ENCODE measurements at places on chromosomes 1 and 21.

- no peak for DNase-seq
Measured at GRCh38 chr1:32798679-32799416, 18.3 kb downstream of the YARS1 start.

- no peak for DNase-seq
Measured at GRCh38 chr1:119079881-119080280, 60.6 kb downstream of the WARS2 start.

GRCh38 chr1:107879346-107879745 lies 85.6 kb downstream of the VAV3 start:
- DNase-seq, result no peak

DNA sequence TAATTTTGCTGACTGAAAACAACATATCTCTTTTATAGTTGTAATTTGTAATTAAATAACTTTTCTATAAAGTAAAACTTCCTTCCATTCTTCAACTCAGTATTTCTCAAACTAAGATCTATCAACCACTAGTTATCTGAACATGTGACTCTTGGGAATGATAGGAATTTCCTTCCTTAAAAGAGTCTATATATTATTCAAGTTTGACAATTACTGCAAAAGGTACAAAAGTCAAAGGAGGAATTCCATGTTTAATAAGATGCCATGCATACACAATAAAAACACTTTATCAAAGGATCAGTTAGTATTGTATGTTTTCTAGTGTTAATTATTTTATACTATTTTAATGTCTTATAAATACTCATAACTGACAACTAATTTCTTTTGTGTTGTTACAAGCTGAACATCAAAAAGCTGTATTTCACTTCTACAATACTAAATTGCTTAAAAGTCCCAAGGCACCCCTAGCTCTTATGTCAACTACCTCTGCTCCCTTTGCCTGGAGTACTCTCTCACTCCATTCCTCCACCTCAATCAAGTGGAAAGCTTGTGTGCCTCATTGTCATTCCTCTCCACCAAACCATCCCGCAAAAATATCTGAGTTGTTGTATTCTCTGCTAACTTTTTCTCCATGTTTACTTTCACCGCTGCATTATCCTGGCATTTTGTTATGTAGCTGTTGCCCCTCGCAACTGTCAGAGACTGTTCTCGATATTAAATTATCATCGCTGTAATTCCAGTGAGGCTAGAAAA lies 67.9 kb downstream of the SLC44A5 start:
- no peak for DNase-seq

- DNase-seq, result peak; percentile 74
Measured at GRCh38 chr1:154760469-154760933, 109.6 kb downstream of the KCNN3 start.

GRCh38 chr1:172211221-172211620 lies 209.3 kb upstream of the C1orf105 start:
- no peak for DNase-seq

GRCh38 chr21:42959728-42960127 lies 14.6 kb upstream of the PKNOX1 start:
- no peak for DNase-seq

DNA sequence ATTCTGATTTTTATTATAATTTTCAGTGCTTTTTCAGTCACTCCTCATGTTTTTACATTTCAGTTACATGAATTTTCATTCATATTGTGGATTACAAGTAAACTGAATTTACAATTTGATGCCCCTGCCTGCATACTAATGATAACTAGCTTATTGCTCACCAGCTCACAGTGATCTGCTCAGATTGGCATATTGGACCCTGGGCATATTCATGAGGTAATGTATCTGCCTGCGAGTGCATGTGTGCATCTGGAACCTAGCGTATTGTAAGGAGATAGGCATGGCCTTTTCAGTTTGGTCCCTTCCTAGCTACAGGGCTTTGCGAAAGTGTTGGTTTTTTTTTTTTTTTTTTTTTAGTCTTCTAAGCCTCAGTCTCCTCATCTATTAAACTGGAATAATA lies 213.7 kb downstream of the SDCCAG8 start:
- no peak for DNase-seq

DNA sequence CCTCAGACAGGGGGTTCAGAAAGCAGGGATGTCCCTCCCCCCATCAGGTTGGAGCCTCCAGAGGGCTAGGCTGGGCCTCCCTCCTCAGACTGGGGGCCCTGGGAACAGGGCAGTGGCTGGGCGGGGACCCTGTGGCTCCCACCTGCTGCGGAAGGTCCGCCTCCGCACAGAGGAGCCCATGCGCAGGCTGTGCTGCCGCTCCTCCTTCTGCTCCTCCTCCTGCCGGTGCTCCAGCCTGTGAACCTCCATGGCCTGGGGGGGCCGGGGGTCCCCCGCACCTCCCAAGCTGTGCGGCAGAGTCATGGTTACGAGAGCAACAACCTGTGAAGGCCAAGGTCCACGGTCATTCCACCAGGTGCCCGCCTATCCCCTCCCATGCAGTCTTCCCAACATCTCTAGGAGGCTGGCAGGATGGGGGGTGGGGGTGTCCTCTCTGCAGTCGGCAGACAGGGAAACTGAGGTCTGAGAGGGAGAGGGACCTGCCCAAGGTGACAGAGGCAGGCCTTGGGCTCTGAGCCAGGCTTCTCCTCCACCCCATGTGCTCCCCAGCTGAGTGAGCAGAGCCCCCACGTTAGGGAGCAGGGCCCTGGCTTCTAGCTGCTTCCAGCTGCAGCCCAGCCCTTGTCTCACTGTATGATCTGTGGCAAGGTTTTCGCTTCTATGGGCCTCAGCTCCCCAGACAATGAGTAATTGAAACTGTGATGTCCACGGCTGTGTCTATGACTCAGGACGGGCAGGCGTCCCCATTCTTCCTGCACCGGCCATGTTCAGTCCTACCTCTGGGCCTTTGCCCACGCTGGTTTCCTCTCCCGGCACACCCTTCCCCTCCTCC lies 3.4 kb downstream of the MYOM3 start:
- no peak for DNase-seq

- no peak for DNase-seq
Measured at GRCh38 chr1:180620581-180620980, 11.2 kb upstream of the XPR1 start.

- no peak for DNase-seq
Measured at GRCh38 chr1:15757016-15757543, 1.5 kb upstream of the FBLIM1 start.

GRCh38 chr21:20943561-20943997 lies 54.6 kb upstream of the NCAM2 start:
- no peak for DNase-seq

DNA sequence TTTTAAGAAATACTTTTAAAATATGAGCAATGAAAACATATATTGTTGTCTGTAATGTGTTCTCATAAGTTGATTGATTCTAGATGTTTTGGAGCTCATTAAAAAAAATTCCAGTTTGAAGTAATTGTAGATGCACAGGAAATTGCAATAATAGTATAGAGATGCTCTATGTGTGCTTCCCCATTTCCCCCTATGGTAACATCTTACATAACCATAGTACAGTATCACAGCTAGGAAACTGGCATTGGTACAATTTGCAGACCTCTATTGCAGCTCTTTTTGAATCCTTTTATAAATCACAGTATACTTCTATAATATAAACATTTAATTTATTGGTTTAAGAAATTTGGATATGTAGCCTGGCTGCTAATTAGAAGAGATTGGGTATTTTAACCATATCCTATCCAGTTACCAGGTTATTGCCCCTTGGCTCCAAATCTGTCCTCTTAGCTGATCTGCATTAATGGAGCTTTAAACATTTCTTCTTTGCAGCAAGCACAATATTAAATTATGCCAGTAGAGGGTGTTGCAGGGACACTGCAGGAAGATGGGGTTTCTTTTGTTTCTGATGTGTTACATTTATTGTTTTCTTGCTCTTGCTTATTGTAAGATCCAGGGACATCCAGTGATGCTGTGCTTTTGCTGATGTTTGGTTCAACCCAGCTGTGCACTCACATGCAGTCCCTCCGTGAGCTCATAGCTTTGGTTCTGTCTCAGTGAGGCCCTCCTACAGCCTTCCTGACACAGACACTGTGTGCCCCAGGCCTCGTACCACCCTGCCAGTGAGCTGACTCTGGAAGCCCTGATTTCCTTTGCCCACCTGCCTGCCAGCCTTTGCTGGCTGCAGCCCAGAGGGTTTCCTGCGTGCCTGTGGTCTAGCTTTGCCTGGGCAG lies 103.3 kb downstream of the RABGAP1L start:
- no peak for DNase-seq

DNA sequence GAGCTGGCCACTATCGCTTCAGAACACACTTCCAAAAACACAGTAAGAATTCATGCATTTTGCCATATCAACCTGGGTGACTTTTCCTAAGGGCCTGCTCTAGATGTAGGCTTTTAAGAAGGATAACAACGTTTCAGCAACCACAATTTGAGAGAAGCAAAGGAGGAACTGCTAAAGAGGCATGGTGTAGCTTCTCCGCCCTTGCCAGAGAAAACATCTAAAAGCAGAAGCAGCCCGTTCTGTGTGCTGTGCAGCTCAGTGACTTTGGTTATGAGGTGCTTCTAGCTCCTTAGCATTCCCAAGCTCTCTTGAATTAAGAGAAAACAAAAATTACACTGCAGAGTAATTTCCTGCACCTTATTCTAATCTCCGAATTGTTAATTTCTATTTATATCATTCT lies 2.7 kb downstream of the PER3 start:
- no peak for DNase-seq

- no peak for DNase-seq
Measured at GRCh38 chr1:209485167-209485566, 98.3 kb upstream of the CAMK1G start.

DNA sequence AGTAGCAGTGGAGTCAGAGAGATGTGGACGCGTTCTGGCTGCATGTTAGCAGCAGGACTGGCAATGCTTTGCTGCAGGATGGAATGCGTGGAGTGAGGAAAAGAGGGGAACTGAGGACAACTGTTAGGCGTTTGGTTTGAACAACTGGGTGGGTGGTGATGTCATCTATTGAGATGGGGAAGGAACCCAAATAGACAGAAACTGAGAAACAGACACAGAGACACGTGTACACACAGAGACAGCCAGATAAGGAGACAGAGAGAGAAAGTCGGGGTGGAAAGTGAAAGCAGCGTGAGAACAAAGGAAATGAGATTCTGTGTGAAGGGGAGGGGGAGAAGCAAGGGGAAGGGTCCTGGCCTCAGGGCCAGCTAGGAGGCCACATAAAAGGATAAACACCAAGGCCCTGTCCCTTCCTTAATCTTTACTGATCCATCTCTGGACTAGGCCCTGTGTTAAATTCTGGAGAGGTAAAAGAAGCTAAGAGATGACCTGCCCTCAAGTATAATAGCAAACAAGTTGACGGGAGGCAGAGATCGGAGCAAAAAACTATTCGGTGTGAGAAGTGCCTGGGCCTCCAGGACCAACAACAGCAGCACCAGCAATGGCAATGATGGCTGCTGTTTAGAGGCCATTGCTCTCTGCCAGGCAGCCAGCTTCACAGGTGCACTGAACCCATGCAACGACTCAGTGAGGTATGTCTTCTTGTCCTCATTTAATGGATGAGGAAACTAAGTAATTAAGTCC lies 31.6 kb downstream of the VWA5B1 start:
- no peak for DNase-seq

DNA sequence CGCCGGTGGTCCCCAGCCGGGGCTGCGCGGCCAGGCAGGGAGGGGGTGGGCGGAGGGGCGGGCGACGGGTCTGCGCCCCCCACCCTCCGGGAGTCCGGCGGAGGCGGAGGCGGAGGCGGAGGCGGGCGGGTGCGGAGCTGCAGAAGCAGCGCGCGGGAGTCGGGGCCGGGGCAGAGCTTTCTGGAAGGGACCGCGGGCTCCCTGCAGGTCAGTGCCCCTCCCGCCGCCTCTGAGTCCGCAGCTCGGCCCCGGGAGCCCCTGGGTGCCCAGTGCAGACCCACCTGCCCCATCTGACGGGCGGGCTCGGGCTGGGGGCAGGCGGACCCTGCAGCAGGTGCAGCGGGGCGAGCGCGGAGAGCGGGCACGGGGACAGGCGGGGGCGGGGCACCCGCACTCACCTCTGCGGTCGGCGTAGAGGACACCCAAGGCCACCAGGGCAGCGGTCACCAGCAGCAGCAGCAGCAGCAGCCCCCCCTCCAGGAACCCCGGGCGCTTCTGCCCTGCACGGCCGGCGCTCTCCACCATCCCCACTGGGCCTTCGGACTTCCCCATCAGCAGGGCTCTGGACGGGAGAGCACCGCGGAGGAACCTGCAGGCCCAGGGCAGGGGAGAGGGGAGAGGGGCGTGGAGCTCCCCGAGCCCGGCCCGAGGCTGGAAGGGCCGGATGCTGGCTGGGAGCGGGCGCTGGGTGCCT lies 3.7 kb downstream of the MMEL1 start:
- no peak for DNase-seq

GRCh38 chr1:66599346-66599745 lies 65.4 kb downstream of the SGIP1 start:
- DNase-seq, result no peak

DNA sequence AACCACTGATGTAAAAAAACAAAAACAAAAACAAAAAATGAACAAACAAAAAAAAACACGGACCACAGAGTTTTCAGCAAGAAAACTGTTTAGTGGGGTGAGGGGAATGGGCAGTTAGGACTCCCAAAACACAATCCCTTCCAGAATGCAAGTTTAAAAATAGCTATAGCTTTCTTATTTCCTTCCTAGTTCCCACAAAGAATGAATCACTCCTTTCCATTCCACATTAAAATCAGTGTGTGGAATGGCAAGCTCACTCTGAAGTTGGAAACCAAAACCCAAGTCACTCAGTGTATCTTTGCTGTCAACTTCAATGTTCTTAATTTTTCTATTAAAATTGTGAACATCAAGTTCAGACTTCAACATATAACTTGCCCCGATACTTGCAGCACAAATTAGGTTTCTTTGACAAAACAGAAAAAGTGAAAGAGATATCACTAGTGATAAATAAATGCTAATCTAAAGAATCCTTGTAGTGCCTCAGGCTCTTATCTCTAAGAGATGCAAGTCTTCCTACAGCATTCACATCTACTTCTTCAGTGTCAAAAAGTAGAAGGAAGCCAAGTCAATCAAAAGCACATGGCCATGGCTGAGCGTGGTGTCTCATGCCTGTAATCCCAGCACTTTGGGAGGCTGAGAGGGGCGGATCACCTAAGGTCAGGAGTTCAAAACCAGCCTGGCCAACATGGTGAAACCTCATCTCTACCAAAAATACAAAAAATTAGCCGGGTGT lies 45.5 kb downstream of the TOR3A start:
- no peak for DNase-seq

- no peak for DNase-seq
Measured at GRCh38 chr1:150508982-150509381, 1.1 kb downstream of the ECM1 start.

DNA sequence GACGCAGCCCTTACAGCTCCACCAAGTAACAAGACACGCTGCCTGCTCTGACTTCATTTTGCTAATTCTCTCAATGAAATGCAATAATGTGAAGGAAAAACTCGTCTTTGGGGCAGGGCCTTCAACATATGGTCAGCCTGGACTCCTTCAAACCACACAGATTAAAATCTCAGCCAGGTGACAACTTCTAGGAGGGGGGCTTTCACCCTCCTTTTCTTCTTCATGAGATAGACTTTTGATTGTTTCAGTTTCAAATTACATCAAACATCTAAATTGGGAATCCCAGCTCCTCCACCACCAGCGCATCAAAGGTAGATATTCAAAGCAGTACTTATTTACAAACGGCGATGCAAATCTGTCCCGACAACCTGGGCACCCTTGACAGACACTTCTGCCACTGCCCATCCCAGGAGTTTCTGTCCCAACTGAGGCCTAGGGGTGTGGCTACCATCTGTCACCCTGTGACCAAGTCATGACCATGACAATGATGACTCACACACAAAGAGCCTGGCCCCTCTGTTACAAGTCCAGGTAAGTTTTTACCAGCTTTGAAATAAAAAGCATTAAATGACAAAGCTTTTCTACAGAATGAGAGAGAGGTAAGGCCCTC lies 29.7 kb downstream of the SSBP3 start:
- no peak for DNase-seq

GRCh38 chr1:17561561-17561985 lies 22.1 kb downstream of the ARHGEF10L start:
- no peak for DNase-seq

- DNase-seq, result no peak
Measured at GRCh38 chr1:94796266-94796665, 23.9 kb upstream of the SLC44A3 start.
